ENCODE measurements at places on chromosomes 13 and 19. TPM values are rescaled to one million over a fixed set of nuclear protein-coding genes. Genes with fewer than 3 reads are reported as not detected.

ARHGAP33 gene
- total RNA-seq = 4.1 TPM

LRRC25 gene
- total RNA-seq = 32.7 TPM

SIGLECL1 gene
- not detected for total RNA-seq

SKA3 gene
- 19.7 TPM for total RNA-seq

VWA8 gene
- total RNA-seq = 18.6 TPM

Data from mononuclear cell (primary cell).